Naive thymus-derived CD4-positive, alpha-beta T cell (primary cell): ENCODE measurements at places on chromosomes 12 and 14.

DNA sequence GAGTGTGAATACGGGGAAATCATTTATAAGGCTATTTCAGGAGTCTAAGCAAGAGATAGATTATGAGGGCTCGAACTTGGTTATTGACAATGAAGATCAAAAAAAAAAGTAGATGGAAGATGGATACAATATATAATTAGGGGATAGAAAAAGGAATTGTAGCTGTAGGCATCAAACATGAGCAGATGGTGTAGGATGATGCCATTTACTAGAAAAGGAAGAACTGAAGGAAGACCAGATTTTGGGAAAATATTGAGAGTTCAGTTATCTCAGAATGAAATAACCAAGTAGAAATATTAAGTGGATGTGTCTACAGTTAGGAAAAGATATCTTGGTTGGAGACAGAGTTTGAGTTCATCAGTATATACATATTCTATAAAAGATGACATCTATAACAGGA lies 109.6 kb downstream of the CNTN1 start:
- no peak for DNase-seq
- H3K27ac ChIP-seq = no peak overlapping the region
- H3K4me1 ChIP-seq = no peaks in the 10 kb centered on the region

GRCh38 chr12:110073049-110073831 lies 24.9 kb upstream of the C12orf76 start:
- DNase-seq = peak; percentile 26
- H3K4me3 ChIP-seq = peak overlapping the region; percentile 34

- no peaks in the 10 kb centered on the region for H3K4me1 ChIP-seq
- peaks cover 4% of the 10 kb centered on the region for H3K27me3 ChIP-seq
- no peak overlapping the region for H3K4me3 ChIP-seq
Measured at GRCh38 chr14:54674046-54674741, 107.3 kb downstream of the SAMD4A start.

DNA sequence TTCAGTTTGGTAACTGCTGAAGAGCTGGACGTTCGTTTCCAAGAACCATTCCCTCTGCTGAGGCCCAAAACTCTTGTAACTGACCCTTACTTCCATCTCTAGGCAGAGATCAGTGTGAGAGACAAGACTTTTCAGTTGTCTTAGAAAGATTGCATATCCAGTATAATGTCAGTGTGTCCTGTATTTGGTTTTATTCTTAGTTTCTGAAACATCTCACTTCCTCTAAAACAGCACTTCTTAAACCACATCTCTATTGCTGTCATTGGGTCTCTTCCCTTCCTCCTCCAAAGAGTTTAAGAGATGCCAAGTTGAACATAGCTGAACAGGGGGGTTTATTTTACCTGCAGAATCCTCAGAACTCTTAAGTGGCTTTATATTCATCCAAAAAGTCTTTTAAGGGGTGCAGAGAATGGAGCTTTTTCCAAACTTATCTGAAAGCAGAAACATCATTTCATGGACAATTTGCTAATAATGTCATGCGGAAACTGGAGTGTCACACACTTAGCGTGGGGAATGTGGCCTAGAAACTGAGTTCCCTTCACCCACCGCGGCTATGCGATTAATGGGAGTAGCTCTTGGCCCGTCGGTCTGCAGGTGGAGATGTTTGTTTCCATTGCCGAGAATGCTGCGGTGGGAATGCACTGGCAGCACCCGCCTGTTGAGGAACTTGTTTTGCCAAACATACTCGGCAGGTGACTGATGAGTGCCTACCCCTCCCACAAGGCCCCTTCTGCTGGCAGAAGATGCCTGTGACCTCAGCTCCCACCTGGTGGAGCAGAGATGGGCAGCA lies 148.2 kb downstream of the ADGRD1 start:
- no peaks in the 10 kb centered on the region for H3K4me1 ChIP-seq
- H3K4me3 ChIP-seq = no peak overlapping the region
- no peaks in the 10 kb centered on the region for H3K36me3 ChIP-seq
- no peak overlapping the region for H3K27ac ChIP-seq

DNA sequence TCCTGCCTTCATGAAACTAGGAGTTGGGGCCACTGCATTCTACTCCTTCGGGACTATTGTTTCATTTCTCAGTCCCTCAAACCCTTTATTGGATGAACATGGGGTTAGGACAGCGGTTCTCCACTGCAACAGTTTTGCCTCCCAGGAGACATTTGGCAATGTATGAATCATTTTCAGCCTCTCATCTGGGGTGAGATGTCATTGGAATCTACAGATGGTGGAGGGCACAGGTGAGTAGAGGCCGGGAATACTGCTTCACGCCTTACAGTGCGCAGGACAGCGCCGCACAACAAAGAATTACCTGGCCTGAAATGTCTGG lies 649 bp upstream of the GNPNAT1 start:
- DNase-seq = no peak
- peak overlapping the region; percentile 71 for H3K27ac ChIP-seq
- H3K4me1 ChIP-seq = peaks cover 18% of the 10 kb centered on the region
- no peaks in the 10 kb centered on the region for H3K36me3 ChIP-seq
